Breast epithelium (tissue), 4 donors: ENCODE measurements at places on chromosomes 3 and 15. TPM values are rescaled to one million over a fixed set of nuclear protein-coding genes. Genes with fewer than 3 reads are reported as not detected.

GRCh38 chr3:31692751-31693150, 160.0 kb downstream of the STT3B start:
- H3K4me1 ChIP-seq, result no peaks in the 10 kb centered on the region
- no peaks in the 10 kb centered on the region for H3K36me3 ChIP-seq
- H3K27me3 ChIP-seq, result no peaks in the 10 kb centered on the region

DNA sequence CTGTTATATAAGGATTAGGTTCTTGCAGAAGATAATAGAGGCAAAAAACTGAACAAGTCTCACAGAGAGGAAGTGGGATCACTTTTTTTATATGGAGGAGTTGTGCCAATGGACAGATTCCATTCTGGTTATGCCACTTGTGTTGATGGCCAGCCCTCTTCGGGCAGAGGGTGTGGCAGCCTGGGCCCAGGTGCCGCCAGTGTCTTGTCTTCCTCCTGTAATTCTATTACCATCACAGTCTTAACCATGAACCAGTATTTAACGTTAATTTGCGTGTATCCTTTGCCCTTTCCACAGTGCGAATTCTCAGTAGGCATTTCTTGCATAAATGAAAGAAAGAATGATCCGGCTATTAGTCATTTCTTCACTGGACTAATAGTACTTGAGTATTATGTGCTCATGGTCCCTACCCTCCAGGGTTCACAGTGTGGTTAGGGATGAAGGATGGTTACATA, 7.0 kb upstream of the USP4 start:
- no peak overlapping the region for H3K4me3 ChIP-seq
- H3K36me3 ChIP-seq, result no peaks in the 10 kb centered on the region
- DNase-seq, result no peak
- H3K27ac ChIP-seq, result peak overlapping the region; percentile 80
- no peaks in the 10 kb centered on the region for H3K4me1 ChIP-seq

GRCh38 chr15:87761736-87762509, 494.6 kb downstream of the NTRK3 start:
- H3K4me3 ChIP-seq, result no peak overlapping the region
- H3K36me3 ChIP-seq, result no peaks in the 10 kb centered on the region
- H3K4me1 ChIP-seq, result no peaks in the 10 kb centered on the region
- no peaks in the 10 kb centered on the region for H3K27me3 ChIP-seq
- H3K27ac ChIP-seq, result no peak overlapping the region

DNA sequence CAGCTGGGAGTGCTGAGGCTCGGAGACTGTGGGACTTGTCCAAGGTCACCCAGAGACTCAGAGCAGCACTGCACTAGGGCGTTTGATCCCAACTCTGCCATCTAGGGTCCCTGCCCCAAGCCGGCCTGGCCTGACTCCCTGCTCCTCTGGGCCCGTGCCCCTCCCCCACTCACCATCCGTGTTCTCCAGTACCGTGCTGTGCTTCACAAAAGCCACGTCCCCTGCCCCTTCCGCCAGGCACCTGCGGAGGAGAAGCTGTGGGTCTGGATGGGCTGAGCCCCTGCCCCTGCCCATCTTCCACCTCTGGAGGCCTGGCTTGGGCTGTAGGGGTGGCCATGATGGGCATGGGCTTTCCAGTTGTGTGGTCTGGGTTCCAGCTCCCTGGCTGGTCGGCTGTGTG, 8.4 kb downstream of the MELTF start:
- H3K4me3 ChIP-seq, result no peak overlapping the region
- peak overlapping the region; percentile 48 for H3K27ac ChIP-seq
- peak; percentile 16 for DNase-seq
- no peaks in the 10 kb centered on the region for H3K4me1 ChIP-seq
- no peaks in the 10 kb centered on the region for H3K36me3 ChIP-seq
- H3K27me3 ChIP-seq, result no peaks in the 10 kb centered on the region

GRCh38 chr15:75023872-75024636, 664 bp downstream of the PPCDC start:
- H3K36me3 ChIP-seq, result no peaks in the 10 kb centered on the region
- H3K27me3 ChIP-seq, result no peaks in the 10 kb centered on the region
- no peaks in the 10 kb centered on the region for H3K4me1 ChIP-seq
- peak overlapping the region; percentile 91 for H3K27ac ChIP-seq
- peak overlapping the region; percentile 77 for H3K4me3 ChIP-seq

- DNase-seq, result no peak
- no peaks in the 10 kb centered on the region for H3K4me1 ChIP-seq
- no peak overlapping the region for H3K4me3 ChIP-seq
- no peak overlapping the region for H3K27ac ChIP-seq
- H3K36me3 ChIP-seq, result no peaks in the 10 kb centered on the region
- H3K27me3 ChIP-seq, result no peaks in the 10 kb centered on the region
Observed at GRCh38 chr15:55420171-55420866, 12.0 kb downstream of the PIERCE2 start.

GRCh38 chr15:74449643-74450205, 11.2 kb downstream of the UBL7 start:
- DNase-seq, result no peak
- no peaks in the 10 kb centered on the region for H3K27me3 ChIP-seq
- no peak overlapping the region for H3K4me3 ChIP-seq
- H3K36me3 ChIP-seq, result peaks cover 19% of the 10 kb centered on the region
- no peaks in the 10 kb centered on the region for H3K4me1 ChIP-seq

- no peaks in the 10 kb centered on the region for H3K36me3 ChIP-seq
- H3K4me3 ChIP-seq, result no peak overlapping the region
- H3K27me3 ChIP-seq, result no peaks in the 10 kb centered on the region
- no peak overlapping the region for H3K27ac ChIP-seq
Observed at GRCh38 chr3:157370867-157371266, 65.8 kb upstream of the PTX3 start.

Gene PARP16
- total RNA-seq, result 14.9 TPM

Gene ALDH1L1
- 29.0 TPM for total RNA-seq
